ENCODE measurements at places on chromosomes 4 and X.

DNA sequence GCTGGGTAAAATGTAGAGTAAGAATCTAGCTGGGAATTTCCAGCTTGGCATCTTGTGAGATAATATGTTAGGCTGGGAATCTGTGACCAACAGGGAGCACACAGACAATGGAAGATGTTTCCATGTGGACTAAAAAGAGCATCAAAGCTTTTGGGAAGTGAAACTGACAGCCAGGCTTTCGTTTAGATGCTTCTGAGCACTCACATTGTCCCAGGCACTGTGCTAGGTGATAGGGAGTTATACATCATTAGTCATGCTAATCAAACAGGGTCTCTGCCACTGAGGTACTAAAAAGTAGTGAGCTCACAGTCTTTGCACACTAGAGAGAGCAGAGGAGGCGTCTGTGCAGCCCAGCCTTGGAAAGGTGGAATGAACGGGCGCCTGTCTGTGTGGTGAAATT is 101.9 kb upstream of the SCOC start:
- peak; percentile 21 for DNase-seq

GRCh38 chr4:154838694-154839093 is 57.6 kb downstream of the RBM46 start:
- DNase-seq = no peak

- DNase-seq = no peak
These were observed 309.7 kb downstream of the PACRGL start for GRCh38 chr4:21009956-21010355.

GRCh38 chr4:101419336-101420135 is 72.2 kb upstream of the PPP3CA start:
- DNase-seq = peak; percentile 43

DNA sequence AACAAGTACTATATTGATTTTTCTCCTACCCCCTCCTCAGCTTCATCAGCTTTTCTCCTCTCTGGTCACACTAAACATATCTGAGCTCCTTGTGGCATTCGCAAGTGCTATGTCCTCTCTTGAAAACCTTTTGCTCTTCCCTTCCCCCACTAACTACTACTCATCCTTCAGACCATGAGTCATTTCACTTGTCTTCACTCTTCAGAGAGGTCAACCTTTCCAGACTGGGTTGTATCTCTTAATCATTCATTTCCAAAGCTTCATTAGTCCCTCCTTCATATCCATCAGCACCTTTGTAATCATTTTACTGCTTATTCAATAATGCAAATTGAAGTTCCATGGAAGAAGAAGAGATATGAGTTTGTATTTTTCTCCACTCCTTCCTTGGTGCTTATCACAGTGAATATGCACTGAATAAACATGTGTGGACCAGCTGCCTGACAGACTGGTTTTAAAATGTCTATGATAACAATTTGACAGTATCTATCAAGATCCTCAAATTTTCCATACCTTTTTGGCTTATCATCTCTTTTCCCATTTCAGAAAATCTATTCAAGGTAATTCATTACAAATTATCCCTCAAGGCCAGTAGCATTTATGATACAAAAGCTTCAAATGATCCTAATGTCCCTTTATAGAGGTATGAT is 28.4 kb downstream of the DDX60L start:
- no peak for DNase-seq

DNA sequence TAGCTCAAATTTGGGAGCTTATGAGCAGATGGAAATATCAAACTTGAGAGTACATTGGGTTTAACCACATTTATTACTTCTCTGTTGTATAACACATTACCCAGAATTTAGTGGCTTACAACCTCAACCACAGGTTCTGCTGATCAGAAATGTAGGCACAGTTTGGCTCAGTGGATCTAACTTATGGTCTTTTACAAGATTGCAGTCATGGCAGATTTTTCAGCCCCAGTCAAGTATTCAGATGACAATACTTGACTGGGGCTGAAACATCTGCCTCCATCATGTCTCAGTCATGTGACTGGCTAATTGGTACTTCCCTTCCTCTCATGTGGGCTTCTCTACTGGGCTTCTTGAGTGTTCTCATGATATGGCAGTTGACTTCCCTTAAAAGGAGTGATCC is 44.0 kb upstream of the ADAD1 start:
- no peak for DNase-seq

DNA sequence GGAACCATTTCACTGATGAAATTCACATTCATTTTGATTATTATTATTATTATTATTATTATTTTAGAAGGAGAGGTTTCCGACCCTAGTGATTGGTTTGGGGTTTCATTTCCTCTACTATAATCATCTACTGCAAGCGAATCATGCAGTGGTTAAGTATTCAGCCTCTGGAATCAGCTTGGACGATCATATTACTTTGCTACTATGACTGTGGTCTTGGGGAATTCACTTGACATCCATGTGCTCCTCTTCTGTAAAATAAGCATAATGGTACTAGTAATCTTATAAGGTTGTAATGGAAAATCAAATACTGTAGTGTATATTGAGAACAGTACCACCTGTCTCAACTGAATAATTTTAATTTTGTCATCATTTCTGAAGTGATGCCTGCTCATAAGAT is 132.1 kb upstream of the SLC4A4 start:
- no peak for DNase-seq

DNA sequence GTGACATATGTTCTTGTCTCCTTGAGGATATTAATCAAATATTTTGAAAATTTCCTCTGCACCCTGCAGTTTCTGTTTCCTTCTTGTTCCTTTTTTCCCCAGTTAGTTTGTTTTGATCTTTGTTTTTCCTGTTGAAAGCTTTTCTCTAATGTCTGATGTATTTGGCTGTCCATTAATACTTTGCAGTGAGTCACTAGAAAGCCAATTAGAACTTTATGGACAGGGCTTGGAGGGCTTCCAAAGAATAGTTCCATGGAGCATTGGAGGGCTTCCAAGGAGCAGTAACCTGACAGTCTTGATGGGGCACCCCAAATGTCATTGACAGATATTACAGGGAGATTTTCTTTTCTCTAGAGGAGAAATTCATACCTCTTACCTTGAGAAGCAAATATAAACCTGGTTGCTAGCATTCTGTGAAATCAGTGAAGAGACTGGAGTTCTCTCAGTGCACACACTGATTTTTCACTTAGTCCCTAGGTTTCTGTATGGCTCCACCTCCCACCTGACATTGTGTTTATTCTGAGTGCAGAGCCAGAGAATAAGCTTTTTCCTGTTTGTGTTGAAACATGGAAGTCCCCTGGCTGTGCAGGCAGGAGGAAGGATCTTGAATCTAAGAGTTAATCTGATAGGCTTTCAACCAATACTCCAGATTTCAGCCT is 26.5 kb downstream of the SPARCL1 start:
- DNase-seq = no peak

DNA sequence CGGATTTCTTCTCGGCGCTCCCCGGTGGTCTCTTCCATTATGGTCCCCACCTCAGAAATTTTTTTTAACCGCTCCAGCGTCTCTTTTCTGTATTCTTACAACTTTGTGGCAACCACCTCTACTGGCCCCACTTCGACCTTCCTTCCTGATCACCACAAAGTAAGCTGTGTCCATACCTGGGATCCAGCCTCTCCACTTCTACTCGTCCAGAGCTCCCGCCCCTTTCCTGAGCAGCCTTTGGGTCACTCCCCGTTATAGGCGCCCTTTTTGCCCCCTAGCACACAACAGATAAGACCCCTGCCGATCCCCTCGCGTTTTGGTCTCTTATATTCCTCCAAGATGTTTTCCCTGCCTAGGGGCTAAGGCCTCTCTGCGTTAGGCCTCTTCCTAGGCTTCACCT is 557 bp downstream of the PIGG start:
- no peak for DNase-seq

DNA sequence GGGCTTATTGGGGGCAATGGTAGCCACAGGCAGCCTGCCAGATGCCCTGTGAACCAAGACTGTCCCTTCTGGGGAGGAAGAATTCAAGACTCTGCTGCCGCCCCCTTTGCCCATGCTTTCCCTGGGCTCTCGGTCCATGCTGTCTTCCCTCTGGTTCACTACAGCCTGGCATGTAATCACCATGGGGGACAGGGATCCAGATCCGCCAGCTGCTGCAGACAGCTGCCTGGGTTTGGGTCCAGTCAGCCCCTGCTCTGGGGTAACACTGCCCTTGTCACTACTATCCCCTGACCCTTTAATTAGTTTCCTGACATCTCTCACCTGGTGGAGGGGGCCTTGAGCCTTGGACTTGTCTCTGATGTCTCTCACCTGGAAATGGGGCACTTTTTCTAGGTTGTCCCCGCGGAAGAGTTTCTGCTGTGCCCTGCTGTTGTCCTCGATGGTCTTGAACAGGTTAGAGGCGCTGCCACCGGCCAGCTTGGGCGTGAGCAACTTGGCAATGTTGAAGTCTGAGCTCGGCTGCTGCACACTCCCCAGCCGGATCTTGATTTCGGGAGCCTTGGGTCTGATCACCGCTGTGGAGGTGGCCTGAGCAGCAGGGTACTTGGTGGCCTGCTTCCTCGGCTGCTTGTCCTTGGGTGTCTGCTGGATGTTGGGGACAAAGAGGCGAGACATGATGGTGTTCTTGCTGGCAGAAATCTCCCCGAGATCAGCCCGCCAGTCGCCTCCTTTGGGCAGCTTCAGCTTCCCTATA is 6.4 kb downstream of the C4orf54 start:
- DNase-seq = no peak

GRCh38 chrX:24276015-24276414 is 37.9 kb downstream of the SUPT20HL2 start:
- no peak for DNase-seq

- no peak for DNase-seq
These were observed 63.9 kb downstream of the FHDC1 start for GRCh38 chr4:153000076-153000420.

DNA sequence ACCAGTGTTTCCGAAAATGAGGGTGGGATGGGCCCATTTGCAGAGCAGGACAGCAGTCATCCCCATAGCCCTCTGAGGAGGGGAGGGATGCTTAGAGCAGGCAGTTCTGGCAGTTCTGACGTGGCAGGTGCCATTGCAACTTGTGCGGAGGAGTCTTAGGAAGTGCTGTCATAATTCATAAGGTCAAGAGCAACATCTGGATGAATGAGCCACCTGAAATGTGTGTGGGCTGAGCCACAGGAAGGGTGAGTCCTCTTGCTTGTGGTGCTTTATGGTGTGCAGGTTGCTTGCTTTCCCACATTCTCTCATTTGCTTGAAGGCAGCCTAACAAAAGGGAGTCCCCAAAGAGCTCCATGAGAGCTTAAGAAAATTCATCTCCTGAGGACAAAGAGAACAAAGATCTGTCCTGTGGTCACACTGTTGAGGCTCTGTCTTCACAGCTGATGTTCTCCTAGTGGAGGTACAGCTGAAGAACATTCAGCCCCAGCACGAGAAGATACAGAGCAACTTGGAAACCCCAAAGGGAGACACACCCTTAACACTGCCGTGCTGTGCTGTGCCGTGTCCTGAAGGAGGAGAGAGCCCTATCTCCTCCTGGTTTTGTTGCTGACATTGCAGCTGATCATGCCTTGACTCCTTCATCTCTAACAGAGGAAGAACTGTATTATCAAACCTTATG is 60.3 kb downstream of the DLG3 start:
- no peak for DNase-seq

- no peak for DNase-seq
These were observed 96.4 kb upstream of the TRPC5OS start for GRCh38 chrX:111779582-111779981.

- DNase-seq = no peak
These were observed 32.7 kb downstream of the ACSL1 start for GRCh38 chr4:184792950-184793555.

- no peak for DNase-seq
These were observed 67.3 kb downstream of the HPGD start for GRCh38 chr4:174454815-174455473.

- DNase-seq = no peak
These were observed 57.0 kb upstream of the SORBS2 start for GRCh38 chr4:185868983-185869382.

GRCh38 chr4:113528395-113528794 is 233.1 kb downstream of the CAMK2D start:
- DNase-seq = no peak

DNA sequence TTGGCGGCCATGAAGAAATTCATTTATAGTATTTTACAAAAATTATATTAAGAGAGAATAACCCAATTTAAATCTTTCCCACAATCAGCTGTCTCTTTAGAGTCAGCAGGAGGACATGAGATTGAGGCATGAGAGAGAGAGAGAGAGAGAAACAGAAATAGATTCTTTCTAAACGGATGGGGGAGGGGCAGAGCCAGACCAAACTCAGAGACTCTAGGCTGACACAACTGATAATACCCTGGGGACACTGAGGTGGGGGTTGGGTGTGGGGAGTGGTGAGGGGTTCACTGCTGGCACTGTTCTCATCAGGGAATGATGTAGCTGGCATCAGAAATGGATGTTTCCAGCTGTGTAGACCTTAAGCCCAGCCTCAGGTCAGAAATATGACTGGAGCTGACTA is 20.5 kb upstream of the HOPX start:
- DNase-seq = no peak

GRCh38 chr4:131348263-131348662 is 1800.8 kb upstream of the PCDH10 start:
- DNase-seq = no peak

DNA sequence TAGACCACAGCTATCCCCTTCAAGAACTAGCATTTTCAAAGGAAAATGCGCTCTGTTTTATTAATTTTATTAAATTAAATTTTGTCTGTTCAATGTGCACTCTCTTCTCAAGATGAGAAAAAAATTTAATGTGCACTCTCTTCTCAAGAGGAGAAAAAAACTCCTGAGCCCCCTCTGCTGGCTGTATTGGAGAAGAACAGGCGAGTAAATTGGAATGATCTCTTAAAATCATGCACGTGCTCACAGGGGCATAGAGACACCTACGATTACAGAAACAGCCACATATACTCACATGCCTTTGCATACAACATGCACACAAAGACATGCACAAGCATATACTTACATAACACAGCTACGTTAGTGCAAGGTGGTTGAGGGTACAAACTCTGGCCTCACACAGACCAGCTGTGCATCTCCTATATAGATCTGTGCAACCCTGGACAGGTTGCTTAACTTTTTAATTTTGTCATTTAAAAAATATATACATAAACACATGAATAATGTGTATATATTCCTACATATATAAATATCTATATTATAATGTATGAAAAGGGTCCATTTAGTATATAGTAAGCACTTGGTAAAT is 176.2 kb upstream of the CXorf66 start:
- DNase-seq = peak; percentile 54

DNA sequence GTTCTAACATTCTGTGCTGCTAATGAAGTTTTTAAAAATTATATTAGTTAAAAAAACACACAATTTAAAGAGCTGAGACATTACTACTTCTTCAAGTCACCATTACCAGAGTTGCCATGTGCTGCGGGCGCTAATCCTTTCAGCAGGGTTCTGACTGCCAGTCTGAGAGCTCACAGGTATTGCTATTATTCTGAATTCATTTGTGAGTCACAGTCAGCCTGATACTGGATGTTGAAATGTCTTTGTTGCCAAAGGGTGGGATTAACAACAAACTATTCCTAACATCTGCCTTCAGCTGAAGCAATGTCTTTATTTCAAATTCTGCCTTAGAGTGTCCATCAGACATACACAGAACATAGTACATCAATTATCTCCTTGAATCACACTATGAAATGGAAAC is 197.1 kb upstream of the FGF13 start:
- no peak for DNase-seq

GRCh38 chr4:3808597-3808996 is 42.4 kb downstream of the ADRA2C start:
- no peak for DNase-seq

GRCh38 chr4:93983140-93983539 is 154.6 kb downstream of the ATOH1 start:
- peak; percentile 79 for DNase-seq

Data from NAMALWA (cell line).